ENCODE measurements at places on chromosomes 16 and 17.
A peak's percentile ranks its signal among the peaks of the same experiment; 100 is the strongest.

DNA sequence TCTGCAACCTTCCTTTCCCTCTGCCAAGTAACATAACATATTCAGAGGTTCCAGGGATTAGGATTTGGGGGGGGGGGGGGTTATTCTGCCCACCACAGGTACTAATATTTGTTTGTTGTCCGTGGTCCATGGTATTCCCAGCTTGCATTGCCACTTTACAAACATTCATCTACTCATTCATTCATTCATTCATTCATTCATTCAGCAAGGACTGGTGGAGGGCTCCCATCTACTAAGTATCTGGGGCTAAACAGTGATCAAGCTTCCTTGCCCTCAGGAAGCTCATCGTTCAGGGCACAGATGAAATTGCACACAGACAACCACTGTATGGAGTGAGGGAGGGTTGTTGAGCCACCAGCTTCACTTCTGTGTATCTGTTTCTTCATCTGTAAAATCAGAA is 45.8 kb upstream of the NDRG4 start:
- DNase-seq = no peak

GRCh38 chr16:86424985-86425384 is 85.3 kb upstream of the FOXF1 start:
- no peak for DNase-seq

GRCh38 chr16:8632675-8633182 is 11.2 kb downstream of the METTL22 start:
- DNase-seq = no peak

GRCh38 chr17:15036238-15036637 is 228.9 kb downstream of the PMP22 start:
- no peak for DNase-seq

GRCh38 chr17:2075336-2076086 is 20.6 kb downstream of the HIC1 start:
- DNase-seq = no peak

- DNase-seq = no peak
Measured at GRCh38 chr16:72926177-72927070, 121.5 kb downstream of the ZFHX3 start.

DNA sequence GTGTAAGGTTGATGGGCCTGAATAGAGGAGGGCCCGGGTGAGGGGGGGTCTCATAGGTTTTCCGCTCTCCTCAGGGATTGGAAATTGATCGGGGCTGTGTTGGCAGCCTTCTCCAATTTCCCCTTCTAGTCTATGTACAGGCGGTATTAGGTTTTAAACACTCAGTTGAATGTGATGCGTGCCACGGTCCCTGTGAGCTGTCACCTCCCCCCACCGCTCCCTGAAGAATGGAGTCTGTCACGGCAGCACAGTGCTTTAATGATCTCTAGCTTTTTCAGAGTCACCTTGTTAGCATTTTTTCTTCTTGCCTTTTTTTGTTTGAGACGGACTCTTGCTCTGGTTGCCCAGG is 800 bp downstream of the COX4I1 start:
- peak; percentile 31 for DNase-seq

- DNase-seq = no peak
Measured at GRCh38 chr16:79395591-79395990, 204.9 kb downstream of the MAF start.

GRCh38 chr17:49585422-49586027 is 9.9 kb downstream of the NXPH3 start:
- no peak for DNase-seq

- DNase-seq = no peak
Measured at GRCh38 chr17:63039899-63040602, 74.0 kb downstream of the TANC2 start.

DNA sequence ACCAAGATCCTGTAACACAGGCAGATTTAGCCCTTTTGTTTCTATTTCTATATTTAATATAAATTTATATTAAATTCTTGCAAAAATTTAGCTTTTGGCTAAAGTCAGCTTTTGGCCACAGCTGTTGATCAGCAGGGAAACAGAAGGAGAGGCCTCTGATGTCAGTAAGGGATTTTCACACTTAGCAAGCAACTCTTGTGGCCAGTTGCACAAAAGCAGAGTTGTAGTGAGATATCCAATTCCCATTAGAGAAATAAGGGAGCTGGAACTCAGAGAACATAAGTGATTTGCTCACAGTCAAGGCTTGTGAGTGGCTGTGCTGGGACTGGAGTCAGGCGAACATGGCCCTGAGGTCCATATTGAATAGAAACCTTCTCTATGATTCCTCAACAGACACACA is 16.7 kb upstream of the HEATR6 start:
- no peak for DNase-seq

DNA sequence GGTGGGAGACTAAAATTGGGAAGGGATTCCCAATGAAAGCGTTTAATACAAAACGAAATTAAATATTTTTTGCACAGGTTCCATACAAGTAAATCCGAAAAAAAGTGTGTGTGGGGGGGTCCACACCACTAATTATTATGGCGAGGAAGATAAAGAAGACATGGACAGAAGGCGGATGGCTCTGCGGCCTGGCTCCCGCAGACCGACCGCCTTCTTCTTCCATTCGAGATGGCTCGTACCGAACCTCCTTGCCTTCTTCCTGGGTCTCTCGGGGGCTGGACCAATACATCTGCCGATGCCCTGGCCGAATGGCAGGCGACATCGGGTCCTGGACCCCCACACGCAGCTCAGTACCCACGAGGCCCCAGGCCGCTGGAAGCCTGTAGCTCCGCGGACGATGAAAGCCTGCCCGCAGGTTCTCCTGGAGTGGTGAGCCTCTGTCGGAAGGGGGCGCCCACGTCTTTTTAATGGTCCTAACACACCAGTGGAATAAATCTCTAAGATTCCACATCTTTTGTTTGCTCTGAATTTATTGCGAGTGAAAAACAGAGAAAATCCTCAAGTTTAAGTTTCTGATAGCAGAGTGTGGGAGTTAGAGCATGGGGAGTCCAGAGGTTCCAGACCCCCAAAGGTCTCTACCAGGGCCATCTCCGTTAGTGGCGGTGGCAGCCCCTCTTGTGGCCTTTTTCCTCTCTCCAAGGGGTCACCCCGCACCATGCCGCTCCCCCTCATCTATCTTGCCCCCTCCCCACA is 1.4 kb downstream of the PRAC2 start:
- DNase-seq = peak; percentile 21

DNA sequence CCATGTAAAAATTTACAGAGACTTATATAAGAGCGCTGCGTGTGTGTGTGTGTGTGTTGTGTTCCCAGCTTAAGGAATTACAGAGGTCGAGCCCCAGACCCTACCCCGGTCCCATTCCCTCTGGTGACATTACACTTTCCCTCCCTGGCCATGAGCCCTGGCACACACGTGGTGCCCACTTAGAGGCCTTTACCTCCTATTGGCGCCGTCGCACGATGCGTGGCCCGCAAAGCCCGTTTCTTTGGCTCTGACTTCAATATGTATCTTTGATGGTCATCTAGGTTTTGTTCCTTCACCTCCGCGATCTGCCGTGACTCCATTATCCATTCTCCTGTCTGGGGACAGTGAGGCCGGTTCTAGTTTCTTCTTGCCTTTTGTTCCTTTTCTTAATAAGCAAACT is 96.9 kb upstream of the CHMP6 start:
- no peak for DNase-seq

GRCh38 chr17:72344613-72345012 is 223.8 kb downstream of the SOX9 start:
- DNase-seq = no peak

DNA sequence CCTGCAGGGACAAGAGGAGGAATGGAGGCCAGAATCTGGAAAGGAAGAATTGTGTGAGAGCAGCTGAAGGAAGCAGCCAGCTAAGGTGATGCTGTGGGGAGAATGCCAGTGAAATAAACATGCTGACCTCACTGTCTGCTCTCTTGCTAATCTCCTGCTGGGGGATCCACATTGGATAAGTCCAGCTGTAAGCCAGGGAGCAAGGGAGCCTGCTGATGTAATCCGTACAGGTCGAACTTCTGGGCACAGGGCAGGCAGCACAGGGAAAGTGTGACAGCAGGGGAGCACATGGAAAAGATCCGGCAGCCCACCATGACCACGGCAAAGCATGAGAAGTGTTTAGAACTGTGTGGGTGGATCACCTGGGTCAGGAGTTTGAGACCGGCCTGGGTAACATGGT is 7.5 kb upstream of the XPO6 start:
- DNase-seq = no peak

- DNase-seq = no peak
Measured at GRCh38 chr16:73966851-73967250, 329.8 kb upstream of the PSMD7 start.

DNA sequence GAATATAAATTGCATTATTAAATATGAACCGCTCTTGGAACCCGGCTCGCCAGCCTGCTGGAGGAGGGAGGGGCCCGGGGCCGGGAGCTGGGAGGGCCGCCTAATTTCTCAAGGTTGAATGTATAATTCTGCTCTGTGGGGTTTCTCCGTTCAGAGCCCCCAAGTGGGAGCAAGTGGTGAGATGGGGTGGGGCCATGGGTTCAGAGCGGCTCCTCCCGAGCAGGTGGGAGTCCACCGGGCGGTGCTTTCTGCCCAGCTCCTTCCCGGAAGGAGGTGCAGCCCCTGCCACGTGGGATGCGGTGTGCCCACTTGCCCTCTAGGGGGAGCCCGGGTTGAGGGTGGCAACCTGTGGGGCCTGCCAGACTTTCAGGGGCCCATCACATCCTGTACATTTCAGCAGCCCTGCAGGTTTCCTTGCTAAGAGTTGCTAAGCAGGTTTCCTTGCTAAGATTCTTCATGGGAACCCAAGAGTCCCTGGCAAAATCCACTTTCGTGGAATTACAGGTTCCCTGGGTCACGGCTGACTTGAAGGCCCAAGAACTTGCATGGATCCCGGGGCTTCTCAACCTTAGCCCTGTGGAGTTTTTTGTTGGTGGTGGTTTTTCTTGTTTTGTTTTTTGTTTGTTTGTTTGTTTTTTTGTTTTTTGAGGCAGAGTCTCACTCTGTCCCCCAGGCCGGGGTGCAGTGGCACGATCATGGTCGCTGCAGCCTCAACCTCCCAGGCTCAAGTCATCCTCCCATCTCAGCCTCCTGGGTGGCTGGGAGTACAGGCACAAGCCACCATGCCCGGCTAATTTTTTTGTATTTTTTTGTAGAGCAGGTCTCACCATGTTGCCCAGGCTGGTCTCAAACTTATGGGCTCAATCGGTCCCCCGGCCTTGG is 196.7 kb upstream of the GSE1 start:
- DNase-seq = peak; percentile 55

GRCh38 chr17:6682339-6682738 is 30.8 kb downstream of the C17orf100 start:
- DNase-seq = no peak

DNA sequence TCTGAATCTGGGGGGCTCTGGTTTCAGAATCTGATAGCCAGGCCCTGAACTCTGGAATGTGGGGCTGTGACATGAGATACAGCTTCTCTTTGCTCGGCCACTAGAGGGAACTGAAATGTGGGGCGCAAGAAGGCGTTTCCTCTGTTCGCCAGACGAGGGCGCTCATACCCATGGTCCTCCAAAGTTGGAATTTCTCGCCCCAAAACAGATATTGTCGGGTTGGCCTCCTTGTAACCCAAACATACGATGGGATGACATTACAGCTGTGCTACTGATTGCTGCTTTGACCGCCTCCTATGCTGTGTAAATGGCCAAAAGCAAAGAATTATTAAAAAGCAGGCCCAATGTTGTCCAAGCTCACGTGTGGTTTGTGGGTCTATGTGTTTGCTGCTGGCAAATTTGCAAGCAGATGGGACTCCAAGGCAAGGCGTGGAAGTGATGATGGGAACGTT is 13.1 kb upstream of the MSI2 start:
- peak; percentile 58 for DNase-seq

GRCh38 chr17:81241648-81242420 is 2.7 kb downstream of the NDUFAF8 start:
- peak; percentile 58 for DNase-seq

DNA sequence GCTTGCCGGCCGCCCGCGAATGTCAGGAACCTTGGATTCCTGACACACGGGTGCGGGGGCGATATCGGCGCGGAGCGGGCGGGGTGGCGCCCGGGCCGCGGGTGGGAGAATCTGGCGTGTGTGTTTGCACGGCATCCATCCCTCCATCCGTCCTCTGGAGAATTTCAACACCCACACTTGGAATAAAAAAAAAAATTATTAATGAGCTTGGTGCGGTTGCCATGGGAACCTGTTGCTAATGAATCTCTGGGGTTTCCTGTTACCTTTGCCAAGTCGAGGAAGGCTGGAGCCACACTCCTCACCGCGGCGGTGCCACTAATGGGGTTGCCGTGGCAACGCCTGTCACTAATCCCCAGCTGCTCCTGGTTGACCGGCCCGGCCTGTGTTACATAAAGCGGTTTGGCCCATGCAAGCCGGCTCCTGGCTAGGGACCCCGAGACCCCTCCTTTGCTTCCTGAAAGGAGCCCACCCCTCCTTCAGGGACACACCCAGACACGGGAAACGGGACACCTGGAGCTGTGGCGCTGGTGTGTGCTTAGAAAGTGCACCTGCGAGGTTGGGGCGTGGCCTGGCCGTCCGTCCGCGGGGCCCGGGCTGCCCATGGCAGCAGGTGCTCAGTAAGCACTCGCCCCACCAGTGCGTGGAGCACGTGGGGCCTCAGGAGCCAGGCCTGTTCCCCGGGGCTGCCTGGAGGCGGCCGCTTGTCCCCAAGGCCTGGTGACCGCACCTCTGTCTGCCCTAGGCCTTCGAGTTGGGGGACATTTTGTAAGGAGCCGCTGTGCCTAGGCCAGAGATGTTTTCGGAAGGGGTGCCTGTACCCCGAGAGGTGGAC is 14.6 kb downstream of the CACNA1H start:
- no peak for DNase-seq
